Frontal cortex (tissue), 4 donors: ENCODE measurements at places on chromosomes 6 and 20. TPM values are rescaled to one million over a fixed set of nuclear protein-coding genes. Genes with fewer than 3 reads are reported as not detected.
A peak's percentile ranks its signal among the peaks of the same experiment; 100 is the strongest.

The ENTPD6 gene
- total RNA-seq, result 48.5 TPM

The CNR1 gene
- total RNA-seq, result 342 TPM

The MAS1L gene
- total RNA-seq, result not detected

The ANKEF1 gene
- 4.1 TPM for total RNA-seq

The ERVFRD-1 gene
- not detected for total RNA-seq

The RGS17 gene
- total RNA-seq, result 112 TPM

The CLDN20 gene
- total RNA-seq, result not detected

DNA sequence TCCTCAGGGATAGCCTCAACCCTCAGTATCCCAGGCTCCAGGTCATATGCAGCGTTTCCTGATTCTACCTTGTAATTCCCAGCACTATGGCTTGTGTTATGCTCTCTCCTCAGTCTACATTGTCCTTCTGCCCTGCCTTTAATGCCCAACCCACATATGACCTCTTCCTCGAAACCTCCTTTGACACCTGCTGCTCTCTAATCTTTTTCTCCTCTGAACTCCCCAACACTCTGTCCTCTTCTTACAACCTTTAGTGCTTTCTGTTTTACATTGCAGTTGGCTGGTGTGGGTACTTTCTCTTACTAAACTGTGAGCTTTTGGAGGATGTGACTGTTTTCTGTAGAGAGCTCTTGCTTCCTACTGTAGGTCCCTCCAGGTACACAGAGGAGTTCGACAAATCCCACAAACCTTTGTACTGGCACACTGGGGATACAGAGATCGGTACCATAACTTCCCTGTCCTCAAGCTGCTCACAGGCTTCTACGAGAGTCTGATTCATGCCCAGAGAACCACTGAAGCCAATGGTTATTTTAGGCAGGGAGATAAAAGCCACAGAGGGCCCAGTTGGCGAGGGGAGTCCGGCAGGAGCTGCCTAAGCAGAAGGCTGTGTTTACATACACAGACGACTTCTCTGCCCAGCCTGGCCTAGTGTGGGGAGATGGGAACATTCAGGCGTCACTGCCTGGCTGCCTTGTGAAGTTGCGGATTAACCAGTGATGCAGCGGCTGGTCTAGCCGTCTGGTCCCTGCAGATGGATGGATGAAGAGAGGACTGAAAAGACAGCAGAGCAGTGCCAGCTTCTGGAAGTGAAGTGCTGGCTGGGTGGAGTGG, 8.4 kb upstream of the EPB41L1 start:
- DNase-seq, result no peak

GRCh38 chr6:47357827-47358226, 48.1 kb upstream of the TNFRSF21 start:
- no peak for DNase-seq

DNA sequence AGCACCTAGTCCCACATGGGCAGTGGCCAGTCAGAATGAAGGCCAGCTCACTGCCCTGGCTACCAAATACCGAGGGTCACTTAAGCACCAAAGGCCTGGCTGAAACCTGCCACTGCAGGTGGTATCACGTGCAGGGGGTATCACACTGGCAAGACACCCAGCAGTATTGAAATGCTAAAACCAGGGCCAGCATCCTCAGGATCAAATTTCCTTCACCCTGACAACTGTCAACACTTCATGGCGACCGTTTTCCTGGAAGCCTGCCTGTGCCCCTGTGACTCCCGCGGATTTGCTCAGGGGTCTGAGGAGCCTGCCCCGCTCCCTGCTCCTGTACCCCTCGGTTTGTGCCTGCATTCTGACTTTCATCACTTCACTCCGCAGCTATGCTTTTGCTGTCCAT, 151.1 kb downstream of the TTLL2 start:
- DNase-seq, result no peak

DNA sequence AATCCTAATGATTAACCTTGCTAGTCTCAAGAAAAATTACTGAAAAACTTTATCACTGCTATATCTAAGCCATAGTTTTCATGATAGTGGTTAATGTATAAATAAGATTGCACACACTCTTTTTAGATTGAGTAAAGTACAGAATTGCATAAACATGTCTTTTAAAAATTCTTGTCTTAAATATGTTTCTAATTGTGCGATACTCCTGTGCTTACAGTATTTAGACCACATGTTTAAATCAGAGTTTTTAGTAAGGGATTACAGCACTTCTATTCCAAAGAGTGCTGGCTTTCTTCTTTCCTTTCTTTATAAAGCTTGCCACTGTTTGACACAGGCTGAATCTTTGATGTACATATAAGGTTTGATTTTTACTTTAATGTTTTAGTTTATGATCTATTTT, 36.8 kb upstream of the RGS17 start:
- DNase-seq, result no peak

GRCh38 chr6:152771061-152771687, 20.6 kb downstream of the VIP start:
- no peak for DNase-seq

DNA sequence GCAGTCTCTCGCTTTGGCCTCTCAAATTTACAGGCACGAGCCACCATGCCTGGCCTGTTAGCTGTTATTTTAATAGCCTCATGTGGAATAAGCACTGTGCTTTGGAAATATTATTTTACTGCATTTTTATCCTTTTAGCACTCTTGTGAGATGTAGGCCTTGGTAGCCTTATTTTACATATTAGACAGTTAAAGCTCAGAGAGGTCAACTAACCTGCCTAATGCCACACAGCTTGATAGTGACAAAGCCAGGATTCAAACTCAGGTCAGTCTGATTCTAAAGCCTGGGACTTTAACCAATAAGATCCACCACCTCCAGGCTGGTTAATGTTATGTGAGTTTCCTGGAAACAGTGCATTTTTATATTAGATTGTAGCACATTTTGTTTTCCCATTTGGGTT, 9.5 kb downstream of the TNFAIP3 start:
- no peak for DNase-seq

DNA sequence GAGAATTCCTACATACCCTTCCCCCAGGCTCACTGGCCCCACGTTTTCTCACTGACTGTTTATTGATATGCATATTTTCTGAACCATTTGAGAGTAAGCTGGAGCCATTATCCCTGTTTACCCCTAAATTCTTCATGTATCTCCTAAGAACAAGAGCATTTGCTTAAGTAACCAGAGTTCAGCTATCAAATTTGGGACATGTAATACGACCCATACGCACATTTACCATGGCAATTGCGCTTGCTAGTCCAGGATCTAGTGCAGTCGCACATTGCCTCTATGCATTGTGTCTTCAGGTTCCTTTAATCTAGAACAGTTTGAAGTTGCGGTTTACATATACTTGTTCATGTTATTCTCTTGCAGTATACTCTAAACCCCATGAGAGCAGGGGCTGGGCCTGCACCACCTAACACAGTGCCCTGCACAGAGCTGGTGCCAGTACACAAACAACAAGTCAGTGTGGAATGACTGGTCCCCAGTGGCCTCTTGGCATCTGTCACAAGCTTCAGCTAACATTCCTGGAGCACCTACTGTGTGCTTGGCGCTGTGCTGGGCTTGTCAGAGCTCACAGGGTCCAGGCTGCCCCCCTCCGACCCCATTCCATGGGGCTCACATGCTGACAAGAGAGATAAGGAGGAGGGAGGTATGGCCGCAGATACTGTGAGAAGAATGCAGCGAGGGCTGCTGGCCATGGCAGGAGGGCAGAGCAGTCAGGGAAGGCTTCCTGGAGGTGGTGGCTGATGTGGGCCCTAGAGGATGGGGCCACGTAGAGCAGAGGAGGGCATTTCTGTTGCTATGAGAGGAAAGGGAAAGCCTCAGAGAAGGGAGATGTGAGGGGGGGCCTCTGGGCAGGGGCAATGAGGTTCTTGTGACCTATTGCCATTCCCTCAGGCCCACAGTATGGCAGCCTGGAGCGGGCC, 28.1 kb downstream of the SPDEF start:
- no peak for DNase-seq

DNA sequence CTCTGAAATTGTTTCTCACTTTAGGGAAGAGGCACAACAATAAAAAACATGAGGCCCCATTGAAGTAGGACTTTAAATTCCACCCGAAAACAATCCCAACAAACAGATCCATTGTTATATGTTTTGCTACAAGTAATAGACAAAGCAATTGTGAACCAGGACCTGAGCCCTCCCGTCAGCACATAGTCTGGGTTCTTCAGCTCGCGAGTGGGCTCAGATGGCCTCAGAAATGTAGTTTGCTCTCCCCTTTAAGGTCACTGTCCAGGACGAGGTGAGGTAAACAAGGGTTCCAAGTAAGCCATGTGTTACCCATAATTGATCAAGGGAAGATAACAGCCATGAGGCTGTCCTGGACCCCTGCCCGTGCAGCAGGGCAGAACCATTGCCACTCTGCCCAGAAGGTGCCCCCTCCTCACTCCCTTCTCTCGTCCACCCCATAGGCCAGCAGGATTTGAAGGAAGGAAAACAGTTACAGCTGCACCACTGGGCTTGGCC, 160.1 kb upstream of the QKI start:
- DNase-seq, result no peak

- no peak for DNase-seq
Observed at GRCh38 chr6:45678285-45678607, 300.5 kb upstream of the SUPT3H start.

DNA sequence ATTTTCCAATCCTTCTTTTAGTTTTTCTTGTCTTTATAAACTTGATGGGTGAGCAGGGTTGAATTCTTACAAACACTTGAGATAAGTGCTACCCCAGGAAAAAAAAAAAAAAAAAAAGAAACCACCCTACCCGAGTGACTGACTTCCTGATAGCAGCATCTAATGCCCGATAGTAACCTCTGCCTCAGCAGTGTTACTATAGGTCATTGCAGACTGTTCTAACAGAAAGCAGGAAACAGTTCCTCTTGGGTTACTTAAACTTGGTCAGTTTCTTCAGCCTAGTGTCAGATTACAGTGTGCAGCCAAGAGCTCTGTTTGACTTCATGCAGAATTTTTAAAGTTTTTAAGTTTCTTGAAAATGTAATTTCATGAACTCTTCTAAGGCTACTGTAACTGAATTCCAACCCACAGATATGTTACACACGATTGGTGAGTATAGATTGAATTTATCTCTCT, 2.1 kb downstream of the MYLIP start:
- DNase-seq, result peak; percentile 30

- DNase-seq, result no peak
Observed at GRCh38 chr20:64160118-64160517, 4.1 kb upstream of the MYT1 start.

DNA sequence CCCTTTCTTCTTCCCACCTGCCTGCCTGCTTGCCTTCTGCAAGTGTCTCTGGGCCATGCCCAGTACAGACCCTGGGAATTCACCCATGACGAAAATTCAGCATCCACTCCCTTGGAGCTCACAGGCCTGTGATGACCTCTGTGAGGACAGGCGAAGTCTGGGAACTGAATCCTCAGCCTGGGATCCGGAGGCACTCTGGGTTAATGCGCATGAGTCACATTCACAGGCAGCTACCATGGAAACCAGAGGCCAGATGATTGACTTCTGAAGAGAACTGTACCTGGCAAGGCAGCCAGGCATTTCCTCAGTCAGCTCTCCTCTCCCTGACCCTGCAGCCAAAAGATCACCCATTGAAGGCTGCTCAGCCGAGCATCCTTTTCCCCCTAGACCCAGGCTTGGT, 41.0 kb downstream of the SLC9A8 start:
- no peak for DNase-seq

DNA sequence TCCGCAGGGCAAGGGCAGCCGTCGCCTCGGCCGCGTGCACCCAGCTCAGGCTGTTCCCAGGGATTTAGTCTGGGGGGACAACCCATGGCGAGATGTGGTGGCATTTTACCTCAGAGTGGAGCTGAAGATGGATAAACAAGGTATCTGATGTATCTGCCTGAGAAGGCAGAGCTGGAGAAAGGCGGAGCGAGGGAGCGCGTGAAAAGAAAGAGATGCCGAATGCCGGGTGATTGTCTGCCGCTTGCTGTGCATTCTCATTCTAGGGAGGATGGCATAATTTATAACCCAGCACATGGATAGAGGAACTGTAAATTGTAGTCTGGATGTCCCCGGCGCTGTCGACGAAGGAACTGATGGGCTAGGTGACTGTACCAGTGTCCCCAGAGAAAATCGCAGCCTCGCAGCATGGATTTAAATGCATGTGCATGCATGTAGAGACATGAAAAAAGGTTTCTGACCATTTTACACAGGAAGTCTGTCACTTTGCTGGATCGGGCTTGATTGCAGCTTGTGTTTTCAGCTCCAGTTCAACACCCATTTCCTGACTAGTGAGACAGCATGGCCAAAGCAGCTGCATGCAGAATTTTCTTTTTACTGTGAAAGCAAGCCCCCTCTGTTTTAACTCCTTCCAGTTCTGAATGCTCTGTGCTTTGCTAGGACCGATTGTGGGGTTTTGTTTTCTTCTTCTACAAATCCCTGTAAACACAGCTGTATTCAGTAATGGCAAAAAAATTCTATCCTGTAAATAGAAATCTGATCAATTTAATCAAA, 149.7 kb downstream of the PRL start:
- no peak for DNase-seq
